Left ventricle myocardium superior (tissue), 1 donor: ENCODE measurements at places on chromosomes 2 and 18.

- DNase-seq: no peak
Measured at GRCh38 chr2:76019128-76019527, 308.4 kb upstream of the GCFC2 start.

DNA sequence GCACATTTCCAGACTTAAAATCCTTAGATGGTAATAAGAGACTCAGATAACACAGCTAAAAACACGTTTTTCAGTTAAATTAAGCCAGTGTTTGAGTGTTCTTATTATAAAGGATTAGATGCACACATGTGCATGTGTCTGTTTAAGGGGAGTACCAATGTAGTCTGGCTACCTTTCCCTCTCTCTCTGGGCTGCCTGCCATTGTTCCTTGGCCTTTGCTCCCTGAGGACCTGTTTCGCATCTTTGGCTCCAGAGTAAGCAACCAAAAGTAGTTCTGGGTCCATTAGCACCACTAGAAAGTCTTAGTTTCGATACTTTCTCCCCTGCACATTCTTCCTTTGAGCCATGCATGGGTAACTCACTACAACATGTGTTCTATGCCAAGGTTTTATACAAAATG is 228.3 kb downstream of the TPGS2 start:
- no peak for DNase-seq

- DNase-seq: peak; percentile 46
Measured at GRCh38 chr18:48790869-48791635, 159.7 kb downstream of the SMAD7 start.

DNA sequence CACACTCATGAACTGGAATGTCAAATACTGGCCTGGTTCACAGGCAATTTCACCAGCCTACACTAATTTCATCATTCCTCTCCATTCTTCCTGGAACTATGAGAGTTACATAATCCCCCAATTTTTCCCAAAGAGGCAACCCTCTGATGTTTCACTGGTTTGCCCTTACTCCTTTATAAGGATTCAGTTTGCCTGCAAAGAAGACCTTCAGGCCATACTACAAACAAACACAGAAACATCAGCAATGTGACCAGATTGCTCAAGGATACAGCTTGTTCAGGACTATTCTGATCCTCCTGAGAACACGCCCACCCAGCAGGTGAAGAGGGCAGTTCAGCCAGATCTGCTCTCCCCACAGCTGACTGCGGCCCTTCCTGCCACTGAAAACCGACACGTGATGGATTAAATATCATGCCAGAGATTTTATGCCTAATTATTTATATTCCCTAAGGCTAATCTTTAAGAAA is 215.5 kb downstream of the ETAA1 start:
- no peak for DNase-seq

GRCh38 chr2:175576270-175576669 is 394.8 kb upstream of the ATP5MC3 start:
- DNase-seq: no peak

DNA sequence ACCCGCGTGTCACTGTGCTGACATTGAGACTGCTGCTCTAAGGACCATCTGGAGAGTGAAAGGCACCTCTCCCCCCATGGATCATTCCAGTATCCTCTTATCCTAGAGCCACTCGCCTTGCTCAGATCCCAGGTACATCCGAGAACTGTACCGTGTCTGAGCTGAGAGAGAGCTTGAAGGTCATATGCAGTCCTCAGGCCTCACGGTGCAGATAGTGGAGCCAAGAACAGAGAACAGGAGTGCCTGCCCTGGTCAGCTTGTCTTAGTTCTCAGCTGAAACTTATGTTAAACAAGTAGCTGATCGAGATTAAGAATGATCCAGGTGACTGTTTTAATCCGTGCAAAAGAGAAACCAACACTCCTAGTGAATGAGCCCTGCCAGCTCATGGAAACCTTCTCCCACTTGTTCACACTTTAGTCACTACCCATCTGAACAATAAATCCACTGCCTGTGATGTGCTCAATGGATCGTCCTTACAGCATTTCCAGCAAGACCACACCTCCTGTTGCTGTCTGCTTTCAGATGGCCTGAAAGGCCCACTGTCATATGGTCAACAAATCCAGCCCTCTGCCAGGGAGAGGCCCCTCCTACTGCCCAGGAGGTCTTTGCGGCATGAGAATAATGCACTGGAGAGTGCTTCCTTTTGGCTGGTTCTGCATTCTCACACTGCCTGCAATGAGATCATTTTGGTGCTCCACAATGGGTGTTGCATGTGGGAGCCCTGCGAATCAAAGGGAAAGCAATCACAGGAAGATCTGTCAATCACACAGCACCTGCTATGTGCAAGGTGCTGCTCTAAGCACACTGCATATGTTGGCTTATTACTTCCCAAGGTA is 43.7 kb upstream of the APCDD1 start:
- DNase-seq: no peak

- no peak for DNase-seq
Measured at GRCh38 chr2:192398236-192398635, 203.5 kb upstream of the TMEFF2 start.

GRCh38 chr2:14363976-14364375 is 268.5 kb upstream of the LRATD1 start:
- DNase-seq: no peak

DNA sequence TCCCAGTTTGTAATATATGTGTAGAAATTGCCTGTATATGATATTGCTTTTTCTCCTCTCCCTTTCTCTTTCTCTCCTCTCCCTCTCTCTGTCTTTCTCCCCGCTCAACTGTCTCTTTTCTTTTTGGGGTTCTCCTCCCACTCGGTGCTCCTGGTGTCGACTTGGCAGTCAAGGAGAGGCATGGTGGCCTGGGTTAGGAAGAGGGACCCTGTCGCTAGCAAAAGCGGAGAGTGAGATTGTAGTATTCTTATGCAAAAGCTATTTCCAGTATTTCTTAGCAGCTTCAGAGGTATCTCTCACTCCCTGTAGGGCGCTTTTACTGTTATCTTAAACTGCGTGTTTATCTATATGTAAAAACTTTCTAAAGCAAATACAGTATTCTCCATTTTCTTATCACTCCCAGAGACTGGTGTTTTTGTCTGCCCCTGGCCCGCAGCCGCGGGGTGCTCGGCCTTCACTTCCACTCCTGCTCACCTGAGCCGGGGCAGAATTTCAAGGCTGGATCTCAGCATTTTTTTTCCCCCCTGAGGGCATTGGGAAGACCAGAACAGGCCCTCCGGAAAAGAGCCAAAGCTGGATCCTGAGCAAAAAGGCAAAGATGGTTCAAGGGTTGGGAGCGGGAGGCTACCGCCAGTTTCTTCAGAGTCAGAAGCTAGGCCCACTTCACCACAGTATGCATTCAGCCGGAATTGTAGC is 4.3 kb downstream of the SIX3 start:
- no peak for DNase-seq

- no peak for DNase-seq
Measured at GRCh38 chr2:70806013-70806412, 14.4 kb downstream of the CLEC4F start.

DNA sequence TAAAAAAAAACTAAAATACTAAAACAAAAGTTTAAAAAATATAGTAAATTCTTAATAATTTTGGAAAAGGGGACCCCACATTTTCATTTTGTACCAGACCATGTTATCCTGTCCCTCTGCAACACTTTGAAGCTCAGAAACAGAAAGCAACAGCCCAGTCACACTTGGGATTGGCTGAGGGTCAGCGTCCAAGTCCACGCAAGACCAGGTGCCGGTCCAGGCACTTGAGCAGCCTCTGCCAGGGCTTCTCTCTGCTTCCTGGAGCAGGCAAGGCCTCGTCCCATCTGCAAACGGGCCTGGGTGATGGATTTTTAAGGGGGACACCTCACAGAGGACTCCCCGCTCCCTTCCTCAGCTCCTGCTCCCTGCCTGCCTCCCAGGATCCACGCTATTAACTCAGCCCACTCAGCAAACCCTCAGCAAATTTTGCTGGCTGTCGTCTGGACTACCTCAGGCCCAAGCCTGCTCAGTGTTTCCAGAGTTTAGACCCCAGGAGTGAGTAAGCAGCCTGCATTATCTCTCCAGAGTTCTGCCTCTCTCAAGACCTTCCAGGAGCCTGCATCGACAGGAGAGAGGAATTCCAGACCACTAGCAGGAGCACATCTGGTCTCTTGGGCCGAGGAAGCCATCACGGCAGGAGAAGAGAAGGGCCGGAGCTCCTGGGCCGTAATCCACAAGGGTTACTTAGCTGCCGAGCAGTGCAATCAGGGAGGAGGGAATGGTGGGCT is 88.7 kb upstream of the STPG4 start:
- no peak for DNase-seq

DNA sequence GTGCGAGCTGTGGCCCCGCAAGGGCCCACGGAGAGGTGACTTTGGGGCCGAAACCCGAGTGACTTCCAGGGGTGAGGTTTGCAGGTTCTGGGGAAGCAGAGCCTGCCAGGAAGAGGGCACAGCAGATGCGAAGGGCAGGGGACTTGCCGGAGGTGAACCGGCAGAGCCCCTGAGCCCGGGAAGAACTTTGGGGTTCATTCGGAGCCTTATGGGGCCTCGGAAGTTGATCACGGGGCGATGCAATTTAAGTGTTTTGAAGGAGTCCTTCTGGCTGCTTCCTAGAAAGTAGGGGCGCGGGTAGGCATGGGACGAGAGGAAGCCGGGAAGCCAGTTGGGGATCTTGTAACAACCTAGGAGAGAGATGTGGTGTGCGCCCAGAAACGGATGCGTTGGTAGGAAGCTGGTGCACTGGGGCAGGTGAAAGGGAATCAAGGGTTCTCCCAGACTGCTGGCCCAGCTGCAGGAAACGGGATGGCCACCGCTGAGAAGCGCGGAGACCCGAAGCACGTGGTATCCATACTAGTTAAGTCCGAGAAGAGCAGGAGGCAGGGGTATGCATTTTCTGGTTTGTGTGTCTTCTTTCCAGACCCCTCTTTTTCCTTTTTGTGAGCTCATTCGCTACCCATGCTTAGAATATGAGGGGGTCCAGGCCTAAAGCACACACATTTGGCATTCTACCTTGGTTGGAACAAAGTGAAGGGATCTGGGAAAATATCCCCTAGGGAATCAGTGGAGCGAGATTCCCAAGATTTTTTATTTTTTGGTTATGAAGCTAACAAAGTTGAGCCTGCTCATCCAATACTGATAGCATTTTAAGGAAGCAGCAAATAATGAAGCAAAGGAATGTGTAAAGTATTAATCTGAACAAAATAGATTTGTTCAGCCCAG is 758 bp downstream of the SCLY start:
- no peak for DNase-seq

- DNase-seq: no peak
Measured at GRCh38 chr18:22998344-22998743, 65.2 kb downstream of the RBBP8 start.

DNA sequence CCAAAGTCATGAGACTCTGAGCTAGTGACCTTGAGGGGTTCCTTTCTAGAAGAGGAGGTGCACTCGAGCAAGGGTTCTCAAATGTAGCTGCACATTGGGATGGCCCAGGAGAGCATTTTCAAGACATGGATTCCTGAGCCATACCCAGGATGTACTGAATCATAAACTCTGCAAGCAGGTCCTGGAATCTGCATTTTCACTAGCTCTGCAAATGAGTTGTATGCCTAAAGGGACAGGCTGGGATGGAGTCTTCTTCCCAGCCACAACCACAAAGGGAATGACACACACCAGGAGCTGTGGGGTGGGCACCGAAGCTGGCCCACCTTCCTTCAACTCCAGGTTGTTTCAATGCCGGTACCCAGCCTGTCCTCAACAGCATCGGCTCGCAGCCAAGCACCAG is 90.6 kb downstream of the GALNT14 start:
- DNase-seq: no peak

DNA sequence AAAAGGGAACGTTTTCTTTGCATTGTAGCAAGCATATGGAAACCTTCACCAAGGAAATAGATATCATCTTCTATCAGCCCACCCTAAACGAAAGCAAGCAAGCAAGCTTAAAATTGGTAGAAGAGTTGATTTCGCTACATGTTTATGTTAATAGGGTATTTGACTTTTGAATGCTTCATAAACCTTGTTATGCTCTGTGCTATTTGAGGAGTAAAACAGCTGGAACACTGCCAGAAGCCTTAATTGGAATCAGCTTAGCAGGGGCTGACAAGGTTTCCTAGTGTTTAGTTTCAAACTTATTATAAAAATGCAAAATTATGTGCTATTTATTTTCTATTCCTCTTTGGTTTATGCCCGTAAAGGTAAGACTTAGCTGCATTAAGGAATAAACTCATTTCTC is 70.6 kb upstream of the LINC00305 start:
- DNase-seq: no peak

DNA sequence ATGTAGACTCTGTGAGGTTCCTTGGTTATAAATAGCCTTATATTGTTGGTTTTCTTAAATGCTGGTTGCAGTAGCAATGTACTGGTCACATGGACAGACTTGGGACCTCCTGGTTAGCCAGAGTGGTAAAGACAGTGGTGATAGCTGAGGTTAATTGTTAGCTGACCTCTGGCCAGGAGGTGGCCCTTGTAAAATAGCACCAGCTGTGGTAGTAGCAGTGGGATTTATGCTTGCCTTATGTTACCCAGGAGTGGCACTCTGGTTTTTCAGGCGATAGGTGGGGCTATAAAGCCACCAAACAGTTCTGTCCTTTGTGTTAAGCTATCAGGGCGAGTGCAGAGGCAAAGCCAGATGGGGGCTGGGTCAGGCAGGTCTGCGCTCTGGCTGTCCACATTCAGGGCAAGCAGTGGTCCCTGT is 94.8 kb upstream of the SRD5A2 start:
- no peak for DNase-seq

- DNase-seq: no peak
Measured at GRCh38 chr2:239991689-239992314, 33.3 kb downstream of the NDUFA10 start.

GRCh38 chr2:9889812-9890261 is 46.6 kb downstream of the TAF1B start:
- no peak for DNase-seq

DNA sequence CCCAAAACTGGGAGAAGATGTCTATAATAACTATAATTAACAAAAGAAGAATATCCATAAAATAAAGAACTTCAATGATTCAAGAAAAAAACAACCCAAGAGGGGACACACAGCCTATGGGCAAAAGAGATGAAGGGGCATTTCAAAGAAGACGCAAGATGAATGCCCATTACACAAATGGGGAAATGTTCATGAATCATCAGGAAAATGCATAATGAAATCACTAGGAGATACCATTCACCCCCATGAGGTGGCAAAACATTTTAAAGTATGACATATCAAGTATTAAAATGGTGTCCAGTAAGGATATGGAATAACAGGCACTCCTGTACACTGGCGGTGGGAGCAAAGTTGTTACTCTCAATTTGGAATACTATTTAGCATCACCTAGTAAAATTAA is 183.3 kb downstream of the TXNL1 start:
- no peak for DNase-seq

- no peak for DNase-seq
Measured at GRCh38 chr18:72871091-72871490, 3.3 kb upstream of the NETO1 start.

GRCh38 chr2:16626497-16626896 is 39.1 kb downstream of the CYRIA start:
- DNase-seq: no peak

- no peak for DNase-seq
Measured at GRCh38 chr2:8841932-8842331, 4.5 kb upstream of the KIDINS220 start.
